T-helper 17 cell (primary cell): ENCODE measurements at places on chromosomes 2 and 18. TPM values are rescaled to one million over a fixed set of nuclear protein-coding genes. Genes with fewer than 3 reads are reported as not detected.

MROH2A gene
- total RNA-seq, result not detected

GRCh38 chr2:1986598-1986997, 242.3 kb upstream of the PXDN start:
- no peak for DNase-seq

DNA sequence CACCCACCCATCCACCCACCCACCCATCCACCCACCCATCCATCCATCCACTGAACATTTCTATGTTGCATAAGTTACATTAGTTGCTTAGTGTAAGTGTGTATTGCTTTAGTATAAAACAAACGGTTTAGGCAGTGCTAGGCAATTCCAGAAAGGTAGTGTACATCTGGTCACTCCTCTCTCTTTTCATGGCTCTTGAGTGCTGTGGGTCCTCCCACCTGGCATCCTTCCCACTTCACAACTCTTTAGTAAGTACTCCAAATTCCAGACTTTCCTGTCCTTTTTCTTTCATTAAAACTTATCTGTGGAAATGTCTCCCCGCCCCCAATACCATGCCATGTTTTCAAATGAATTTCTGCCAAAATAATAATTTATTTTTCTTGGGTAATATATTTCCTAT, 122.5 kb downstream of the PLEKHM3 start:
- no peak for DNase-seq

DNA sequence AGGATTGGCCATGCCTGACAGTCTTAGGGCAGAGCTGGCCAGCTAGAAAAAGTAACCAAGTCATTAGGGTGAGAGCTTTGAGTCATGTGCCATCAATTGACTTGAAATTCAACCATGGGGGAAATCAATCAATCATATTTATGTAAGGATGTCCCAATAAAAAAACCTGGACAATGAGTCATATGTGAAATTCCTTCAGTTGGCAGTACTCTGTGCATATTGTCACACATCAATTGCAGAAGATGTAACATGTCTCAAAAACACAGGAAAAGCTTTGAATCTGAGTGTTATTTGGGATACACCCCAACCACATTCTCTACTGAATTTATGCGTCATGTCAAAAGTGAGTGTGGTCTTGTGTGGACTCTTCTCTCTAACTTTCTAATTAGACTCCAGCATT, 1004.1 kb upstream of the NRXN1 start:
- DNase-seq, result no peak

DNA sequence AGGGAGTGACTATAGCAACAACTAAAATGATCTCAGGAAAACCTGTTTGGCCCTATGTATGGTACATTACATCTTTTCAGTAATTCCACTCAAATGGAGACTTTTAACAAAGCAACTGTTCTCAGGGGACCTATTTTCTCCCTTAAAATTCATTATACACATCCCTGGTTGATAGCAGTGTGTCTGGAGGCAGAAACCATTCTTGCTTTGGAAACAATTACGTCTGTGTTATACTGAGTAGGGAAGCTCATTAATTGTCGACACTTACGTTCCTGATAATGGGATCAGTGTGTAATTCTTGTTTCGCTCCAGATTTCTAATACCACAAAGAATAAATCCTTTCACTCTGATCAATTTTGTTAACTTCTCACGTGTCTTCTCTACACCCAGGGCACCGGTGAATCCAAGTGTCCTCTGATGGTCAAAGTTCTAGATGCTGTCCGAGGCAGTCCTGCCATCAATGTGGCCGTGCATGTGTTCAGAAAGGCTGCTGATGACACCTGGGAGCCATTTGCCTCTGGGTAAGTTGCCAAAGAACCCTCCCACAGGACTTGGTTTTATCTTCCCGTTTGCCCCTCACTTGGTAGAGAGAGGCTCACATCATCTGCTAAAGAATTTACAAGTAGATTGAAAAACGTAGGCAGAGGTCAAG, 955 bp downstream of the TTR start:
- DNase-seq, result no peak
